ENCODE measurements at places on chromosomes 11 and 22. TPM values are rescaled to one million over a fixed set of nuclear protein-coding genes. Genes with fewer than 3 reads are reported as not detected.

DNA sequence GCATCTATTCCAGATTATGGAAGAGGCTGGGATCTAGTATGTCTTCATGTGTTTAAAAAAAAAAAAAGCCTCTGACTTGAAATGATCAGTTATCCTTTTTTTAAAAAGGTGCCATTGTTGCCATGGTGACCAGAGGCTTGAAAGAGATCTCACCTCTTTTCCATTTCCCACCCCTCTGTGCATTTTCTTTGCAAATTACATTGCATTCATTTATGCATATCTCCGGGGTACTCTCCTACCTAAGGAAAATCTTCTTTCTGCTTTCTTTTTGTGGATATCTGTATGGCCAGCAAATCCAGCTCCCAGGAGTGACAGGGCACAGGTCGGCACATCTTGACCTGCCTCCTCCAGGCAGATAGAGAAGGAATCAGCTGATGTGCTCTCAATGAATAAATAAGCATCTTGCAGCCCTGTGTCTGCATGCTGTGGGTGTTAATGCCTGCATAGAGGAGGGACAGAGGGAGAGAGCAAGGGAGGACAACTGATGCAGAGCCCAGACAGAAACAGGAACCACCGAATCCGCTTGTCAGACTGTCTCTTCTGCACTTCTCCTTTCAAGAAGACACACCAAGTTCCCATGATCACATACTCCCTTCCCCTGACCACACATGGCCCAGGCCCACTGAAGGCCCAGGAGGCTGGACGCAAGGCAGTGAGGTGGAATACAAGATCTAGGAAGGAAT lies 50.9 kb downstream of the CWC15 start:
- H3K36me3 ChIP-seq: no peaks in the 10 kb centered on the region
- H3K27me3 ChIP-seq: no peaks in the 10 kb centered on the region
- no peak overlapping the region for H3K4me3 ChIP-seq
- H3K27ac ChIP-seq: no peak overlapping the region
- no peak for DNase-seq
- peaks cover 2% of the 10 kb centered on the region for H3K4me1 ChIP-seq

DNA sequence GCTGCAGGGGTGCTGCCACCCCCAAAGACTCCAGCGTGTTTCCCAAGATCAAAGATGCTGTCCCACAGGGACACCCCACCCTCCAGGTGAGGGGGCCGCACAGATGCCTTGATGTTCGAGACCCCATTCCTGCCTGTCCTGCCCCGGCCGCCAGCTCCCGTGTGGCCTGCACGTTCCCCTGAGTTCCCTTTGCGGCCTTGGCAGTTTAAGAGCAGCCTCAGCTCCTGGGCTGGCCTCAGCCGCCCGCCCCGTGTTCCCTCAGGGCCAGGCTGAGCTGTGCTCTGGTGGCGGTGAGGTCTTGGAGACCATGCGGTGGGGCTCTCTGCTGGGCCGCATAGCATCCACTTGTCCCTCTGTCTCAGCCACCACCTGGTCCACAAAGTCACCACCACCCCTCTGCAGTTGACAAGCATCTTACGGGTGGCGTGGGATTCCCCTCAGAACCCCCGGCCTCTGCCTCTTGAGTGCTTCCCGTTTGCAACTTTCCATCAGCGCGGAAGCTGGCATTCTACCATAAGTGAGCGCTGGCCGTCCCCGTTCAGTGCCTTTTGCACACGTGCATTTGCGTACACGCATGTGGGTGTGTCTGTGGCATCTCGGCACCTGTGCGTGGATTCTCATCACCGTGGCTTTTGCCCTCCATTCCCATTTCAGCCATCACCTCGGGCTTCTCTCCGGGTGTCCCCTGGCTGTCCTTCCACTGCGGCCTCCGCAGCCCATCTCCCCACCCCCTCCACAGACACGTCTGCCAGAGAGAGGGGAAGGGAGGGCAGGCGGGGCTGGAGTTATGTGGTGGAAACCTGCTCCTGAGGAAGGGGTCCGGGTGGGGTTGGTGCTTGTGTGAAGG lies 35.9 kb downstream of the CTTN start:
- H3K27ac ChIP-seq: no peak overlapping the region
- DNase-seq: no peak
- no peaks in the 10 kb centered on the region for H3K27me3 ChIP-seq
- no peak overlapping the region for H3K4me3 ChIP-seq
- peaks cover 81% of the 10 kb centered on the region for H3K36me3 ChIP-seq

DNA sequence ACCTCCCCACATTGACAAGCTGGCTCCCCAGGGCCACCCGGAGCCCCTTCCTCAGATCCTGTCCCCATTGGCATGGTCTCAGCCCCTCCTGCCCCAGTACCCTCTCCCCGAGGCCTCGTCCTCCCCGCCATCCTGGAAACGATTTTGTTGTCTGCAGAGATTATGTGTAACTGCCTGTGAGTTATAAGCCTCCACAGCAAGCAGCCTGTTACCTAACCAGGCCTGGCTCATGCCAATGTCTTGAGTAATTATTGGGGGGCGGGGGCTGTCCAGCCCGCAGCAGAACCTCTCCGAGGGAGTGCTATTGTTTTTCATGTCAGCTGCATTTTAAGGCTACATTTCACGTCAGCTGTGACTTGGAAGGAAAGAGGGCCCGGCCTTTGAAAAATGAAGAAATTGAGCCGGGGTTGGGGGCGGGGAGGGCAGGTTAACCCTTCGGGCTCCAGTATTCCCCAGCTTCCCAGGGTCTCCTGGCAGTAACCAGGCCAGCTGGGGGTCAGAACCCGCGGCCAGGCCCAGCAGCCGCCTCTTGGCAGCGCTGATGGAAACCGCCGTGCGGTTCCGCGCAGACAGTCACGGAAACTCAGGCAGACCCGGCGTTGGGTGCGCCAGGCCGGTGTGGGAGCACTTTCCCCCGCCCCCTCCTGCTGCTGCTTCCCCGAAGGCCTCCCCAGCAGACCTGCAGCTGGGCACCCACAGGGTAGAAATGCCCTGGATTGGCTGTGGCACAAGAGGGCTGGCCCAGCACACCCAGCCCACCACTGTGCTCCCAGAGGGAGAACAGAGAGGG lies 59.5 kb downstream of the CDKN1C start:
- H3K4me3 ChIP-seq: no peak overlapping the region
- H3K27me3 ChIP-seq: no peaks in the 10 kb centered on the region
- H3K36me3 ChIP-seq: no peaks in the 10 kb centered on the region
- peak; percentile 65 for DNase-seq
- H3K27ac ChIP-seq: peak overlapping the region; percentile 83

GRCh38 chr22:37402184-37402506 lies 25.1 kb downstream of the ELFN2 start:
- no peak overlapping the region for H3K27ac ChIP-seq
- H3K4me3 ChIP-seq: no peak overlapping the region
- peaks cover 5% of the 10 kb centered on the region for H3K4me1 ChIP-seq
- peaks cover 22% of the 10 kb centered on the region for H3K27me3 ChIP-seq
- H3K36me3 ChIP-seq: no peaks in the 10 kb centered on the region
- DNase-seq: no peak

- peaks cover 26% of the 10 kb centered on the region for H3K4me1 ChIP-seq
- H3K4me3 ChIP-seq: peak overlapping the region; percentile 41
- no peaks in the 10 kb centered on the region for H3K36me3 ChIP-seq
- H3K27ac ChIP-seq: peak overlapping the region; percentile 85
- no peak for DNase-seq
Measured at GRCh38 chr11:101915791-101916291, 481 bp downstream of the ANGPTL5 start.

ARHGAP1 gene
- total RNA-seq: 140 TPM

MRGPRX4 gene
- total RNA-seq: not detected

UCP2 gene
- 16.4 TPM for total RNA-seq

- peaks cover 30% of the 10 kb centered on the region for H3K36me3 ChIP-seq
- H3K4me3 ChIP-seq: peak overlapping the region; percentile 91
- H3K4me1 ChIP-seq: peaks cover 77% of the 10 kb centered on the region
- no peak for DNase-seq
- H3K27ac ChIP-seq: peak overlapping the region; percentile 84
- no peaks in the 10 kb centered on the region for H3K27me3 ChIP-seq
Measured at GRCh38 chr11:64876835-64877341, 1.5 kb downstream of the EHD1 start.

DNA sequence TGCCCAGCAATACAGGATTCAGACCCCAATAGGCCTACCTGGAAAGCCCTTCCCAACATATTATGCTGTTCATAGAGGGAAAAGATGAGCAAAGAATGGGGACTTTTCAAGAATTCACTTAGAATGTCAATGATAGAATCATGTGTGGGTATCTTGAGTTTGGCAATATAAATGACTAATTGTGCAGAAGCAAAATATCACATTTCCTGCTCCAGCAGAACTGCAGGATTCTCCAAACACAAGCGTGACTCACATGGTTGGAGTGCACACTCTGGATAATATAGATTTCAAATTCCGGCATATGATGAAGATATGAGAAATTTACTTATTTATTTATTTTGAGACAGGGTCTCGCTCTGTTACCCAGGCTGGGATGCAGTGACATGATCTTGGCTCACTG lies 12.5 kb upstream of the APOL5 start:
- H3K4me3 ChIP-seq: no peak overlapping the region
- H3K27ac ChIP-seq: no peak overlapping the region
- H3K36me3 ChIP-seq: no peaks in the 10 kb centered on the region
- no peaks in the 10 kb centered on the region for H3K4me1 ChIP-seq

KCNQ1 gene
- total RNA-seq: 38.0 TPM

DNA sequence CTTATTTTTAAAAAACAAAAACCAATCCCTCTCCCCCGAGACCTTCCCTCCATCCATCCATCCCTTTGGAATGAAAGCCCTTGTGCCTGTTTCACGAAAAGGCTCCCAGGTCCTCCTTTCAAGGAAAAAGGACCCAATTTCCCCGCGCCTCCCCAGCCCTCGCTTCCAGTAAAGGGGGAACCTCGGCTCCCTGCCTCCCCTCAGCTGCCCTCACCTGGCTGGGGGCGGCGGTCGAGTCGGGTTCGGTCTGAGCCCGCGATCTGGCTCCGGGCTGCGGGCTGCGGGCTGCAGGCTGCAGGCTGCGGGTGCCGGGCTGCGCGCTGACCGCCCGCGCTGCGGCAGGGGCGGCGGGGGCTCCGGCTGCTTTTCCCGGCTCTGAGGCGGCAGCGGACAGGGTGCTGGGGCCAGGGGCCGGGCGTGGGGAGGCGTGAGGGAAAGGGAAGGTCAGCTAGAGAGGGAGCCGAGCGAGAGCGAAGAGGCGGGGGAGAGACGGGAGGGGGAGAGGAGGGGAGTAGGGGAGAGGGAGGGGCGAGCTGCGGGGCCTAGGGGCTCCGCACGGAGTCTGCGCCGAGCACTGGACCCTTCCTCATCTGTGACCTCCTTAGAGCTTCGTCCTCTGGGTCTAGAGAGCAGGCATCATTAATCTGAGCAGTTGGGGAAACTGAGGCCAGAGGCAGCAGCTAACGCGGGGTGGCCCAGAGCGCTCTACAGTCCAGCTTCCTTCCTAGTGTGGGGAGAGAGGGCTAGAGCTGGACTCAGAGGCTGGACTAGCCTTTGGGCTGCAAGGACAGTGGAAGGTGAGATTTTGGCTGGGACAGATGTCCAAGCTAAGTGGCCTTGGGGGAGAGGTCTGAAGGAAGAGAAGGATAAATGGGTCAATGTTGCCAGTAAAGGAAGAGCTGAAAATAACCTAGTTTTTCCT lies at the start of gene C1QTNF4:
C1QTNF4 (minus strand) TSS at position 478 of the 922 bp plus-strand sequence. CDS start 3,601 bp downstream, outside the sequence.
- no peak within 1 kb of the TSS for H3K4me3 ChIP-seq
- no peaks in the 10 kb centered on the region for H3K36me3 ChIP-seq
- peaks cover 7% of the 10 kb centered on the region for H3K4me1 ChIP-seq
- no peak for DNase-seq
- H3K27me3 ChIP-seq: peaks cover 27% of the 10 kb centered on the region

DNA sequence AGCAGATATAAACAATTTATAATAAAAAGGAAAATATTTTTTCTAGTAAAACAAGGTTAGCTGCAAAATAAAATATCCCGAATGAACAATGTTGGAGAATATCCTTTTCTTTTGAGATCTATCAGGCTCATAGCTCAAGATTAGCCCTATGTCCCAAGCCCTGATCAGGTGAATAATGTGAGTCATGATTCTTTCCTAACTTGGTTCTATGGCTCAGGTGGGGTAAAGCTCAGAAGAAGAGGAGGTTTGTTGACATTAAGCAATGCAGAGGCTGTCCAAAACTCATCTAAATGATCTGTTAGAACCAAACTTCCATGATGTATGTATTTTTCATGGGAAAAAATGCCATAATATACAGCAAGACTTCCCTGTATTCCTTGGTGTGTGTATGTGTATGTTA lies 86.1 kb downstream of the TRIM44 start:
- no peaks in the 10 kb centered on the region for H3K36me3 ChIP-seq
- DNase-seq: no peak
- no peaks in the 10 kb centered on the region for H3K27me3 ChIP-seq
- no peak overlapping the region for H3K27ac ChIP-seq
- H3K4me1 ChIP-seq: peaks cover 5% of the 10 kb centered on the region
- H3K4me3 ChIP-seq: no peak overlapping the region

TBX1 gene
- 0.94 TPM for total RNA-seq

GRCh38 chr11:128765571-128766549 lies 72.0 kb downstream of the FLI1 start:
- H3K36me3 ChIP-seq: peaks cover 100% of the 10 kb centered on the region
- H3K27ac ChIP-seq: peak overlapping the region; percentile 36
- no peaks in the 10 kb centered on the region for H3K27me3 ChIP-seq

OR2D2 gene
- total RNA-seq: not detected

- peaks cover 18% of the 10 kb centered on the region for H3K4me1 ChIP-seq
- no peak overlapping the region for H3K4me3 ChIP-seq
- H3K36me3 ChIP-seq: no peaks in the 10 kb centered on the region
- no peak overlapping the region for H3K27ac ChIP-seq
Measured at GRCh38 chr11:8327761-8328192, 64.1 kb upstream of the LMO1 start.

DNA sequence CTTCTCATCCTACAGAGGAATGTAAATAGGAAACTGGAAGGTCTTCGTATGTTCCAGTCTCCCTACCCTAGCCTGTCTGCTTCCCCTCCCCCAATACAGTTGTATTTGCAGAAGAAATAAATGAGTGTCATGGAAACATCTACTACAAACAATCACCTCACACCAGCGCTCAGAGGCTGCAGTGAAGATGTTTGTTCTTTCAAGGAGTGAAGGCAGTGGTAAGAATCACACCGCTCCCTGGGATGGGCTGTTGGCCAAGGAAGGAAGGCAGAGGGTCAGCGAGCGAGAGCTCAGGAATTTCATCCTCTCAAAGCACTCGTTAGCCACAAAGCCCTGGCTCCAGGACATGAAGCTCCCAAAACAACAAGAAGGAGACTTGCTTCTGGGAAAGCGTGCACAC lies 1.1 kb upstream of the IGSF9B start:
- H3K27me3 ChIP-seq: no peaks in the 10 kb centered on the region
- H3K4me1 ChIP-seq: peaks cover 25% of the 10 kb centered on the region
- no peaks in the 10 kb centered on the region for H3K36me3 ChIP-seq
- H3K27ac ChIP-seq: no peak overlapping the region
- H3K4me3 ChIP-seq: no peak overlapping the region

GAL gene
- not detected for total RNA-seq

DNA sequence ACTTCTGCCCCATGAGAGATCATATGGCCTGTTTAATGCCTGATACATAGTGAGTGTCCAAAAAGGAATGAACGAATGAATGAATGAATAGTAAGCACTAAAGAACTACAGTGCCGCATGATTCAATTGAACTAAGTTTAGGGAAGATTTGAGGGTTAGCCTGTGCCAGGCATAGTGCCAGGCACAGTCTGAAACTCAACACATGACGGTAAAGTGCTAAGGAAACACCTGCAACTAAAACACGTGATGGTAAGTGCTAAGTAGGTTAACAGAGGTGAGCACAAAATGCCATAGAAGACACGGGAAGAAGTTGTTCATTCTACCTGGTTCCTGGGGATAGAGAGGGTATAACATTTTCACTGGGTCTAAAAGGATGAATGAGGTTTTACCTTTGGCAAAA lies 93.5 kb upstream of the DBX1 start:
- peaks cover 7% of the 10 kb centered on the region for H3K4me1 ChIP-seq
- H3K36me3 ChIP-seq: no peaks in the 10 kb centered on the region
- H3K4me3 ChIP-seq: no peak overlapping the region
- H3K27me3 ChIP-seq: peaks cover 25% of the 10 kb centered on the region
- DNase-seq: no peak
- H3K27ac ChIP-seq: no peak overlapping the region
